Kidney (tissue), 22 donors: ENCODE measurements at places on chromosomes 1 and 21.
A peak's percentile ranks its signal among the peaks of the same experiment; 100 is the strongest.

DNA sequence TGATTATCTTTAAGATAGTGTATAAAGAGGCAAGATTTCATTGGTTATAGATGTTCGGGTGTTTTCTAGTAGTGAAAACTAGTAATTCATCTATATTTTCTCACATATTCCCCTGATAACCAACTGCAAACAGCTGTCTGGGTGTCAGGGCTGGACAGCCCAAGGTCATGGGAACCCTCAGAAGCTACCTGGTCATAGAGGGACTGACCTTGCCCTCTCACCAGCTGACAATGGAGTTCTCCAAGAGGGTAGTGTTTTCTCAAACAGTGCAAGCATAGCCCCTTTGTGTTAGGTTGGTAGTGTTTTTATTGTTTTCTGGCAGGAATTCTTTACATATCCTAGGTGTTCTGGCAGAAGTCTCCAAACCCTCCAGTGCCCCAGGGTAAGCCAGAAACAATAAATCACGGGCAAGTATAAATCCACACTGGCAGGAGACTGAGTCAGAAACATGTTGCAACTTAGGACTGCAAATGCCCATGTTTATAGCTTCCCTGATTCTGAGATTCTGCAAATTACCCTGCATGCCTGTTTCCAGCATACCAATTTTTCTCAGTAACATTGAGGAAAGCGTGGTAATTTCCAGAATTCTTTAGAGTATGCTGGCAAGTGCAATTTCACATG lies 82.8 kb upstream of the ATP1A1 start:
- no peak overlapping the region for H3K4me3 ChIP-seq
- no peak for DNase-seq
- no peaks in the 10 kb centered on the region for H3K27me3 ChIP-seq
- H3K27ac ChIP-seq: no peak overlapping the region

DNA sequence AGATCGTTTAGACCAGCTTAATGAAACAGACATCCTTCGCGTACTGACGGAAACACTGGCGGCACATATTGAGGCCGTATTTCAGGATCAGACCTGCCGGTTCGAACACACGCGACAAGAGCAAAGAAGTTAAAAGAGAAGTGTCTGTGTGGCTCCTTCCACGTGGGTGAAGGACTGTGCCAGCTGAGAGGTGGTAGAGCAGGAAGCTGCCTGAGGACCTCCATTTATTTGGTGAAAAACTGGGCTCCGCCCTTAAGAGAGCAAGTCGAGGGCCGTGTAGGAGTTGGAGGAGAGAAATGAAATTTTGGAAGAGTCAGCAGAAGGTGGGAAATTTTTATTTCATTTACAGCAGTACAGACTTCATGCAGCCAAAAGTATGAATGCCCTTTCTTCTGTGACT lies 38.8 kb upstream of the ADORA3 start:
- H3K4me1 ChIP-seq: no peaks in the 10 kb centered on the region
- no peak for DNase-seq
- no peaks in the 10 kb centered on the region for H3K36me3 ChIP-seq
- H3K27me3 ChIP-seq: no peaks in the 10 kb centered on the region
- H3K27ac ChIP-seq: no peak overlapping the region

- H3K4me3 ChIP-seq: no peak overlapping the region
- no peaks in the 10 kb centered on the region for H3K36me3 ChIP-seq
- H3K27ac ChIP-seq: no peak overlapping the region
- no peaks in the 10 kb centered on the region for H3K4me1 ChIP-seq
- peak; percentile 15 for DNase-seq
These were observed 114.5 kb upstream of the KCNK2 start for GRCh38 chr1:214967865-214968575.

GRCh38 chr1:157646144-157646543 lies 48.3 kb upstream of the FCRL4 start:
- no peak overlapping the region for H3K27ac ChIP-seq
- no peak for DNase-seq
- no peaks in the 10 kb centered on the region for H3K4me1 ChIP-seq

DNA sequence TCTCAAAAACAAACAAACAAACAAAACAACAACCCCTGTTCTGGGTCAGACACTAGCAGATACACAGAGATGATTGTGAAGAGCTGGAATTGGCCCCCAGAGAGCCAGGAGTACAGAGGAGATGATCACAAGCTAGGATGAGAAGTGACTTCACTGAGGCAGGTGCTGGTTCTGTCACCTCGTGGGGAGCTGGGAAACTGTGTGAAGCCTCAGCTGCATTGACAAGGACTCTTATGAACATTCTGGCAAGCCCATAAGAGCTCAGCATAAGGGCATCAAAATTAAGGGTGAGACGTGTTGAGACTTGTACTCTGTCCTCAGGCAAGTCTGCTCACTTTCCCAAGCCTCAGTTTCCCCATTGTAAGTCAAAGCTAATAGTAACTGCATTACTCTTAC lies 14.7 kb upstream of the PTP4A2 start:
- no peaks in the 10 kb centered on the region for H3K36me3 ChIP-seq
- H3K27me3 ChIP-seq: no peaks in the 10 kb centered on the region
- H3K4me1 ChIP-seq: peaks cover 9% of the 10 kb centered on the region
- H3K27ac ChIP-seq: no peak overlapping the region

- no peak overlapping the region for H3K4me3 ChIP-seq
- no peak for DNase-seq
- no peaks in the 10 kb centered on the region for H3K27me3 ChIP-seq
- no peaks in the 10 kb centered on the region for H3K36me3 ChIP-seq
- no peak overlapping the region for H3K27ac ChIP-seq
- H3K4me1 ChIP-seq: no peaks in the 10 kb centered on the region
These were observed 306.8 kb upstream of the FMN2 start for GRCh38 chr1:239784896-239785295.

DNA sequence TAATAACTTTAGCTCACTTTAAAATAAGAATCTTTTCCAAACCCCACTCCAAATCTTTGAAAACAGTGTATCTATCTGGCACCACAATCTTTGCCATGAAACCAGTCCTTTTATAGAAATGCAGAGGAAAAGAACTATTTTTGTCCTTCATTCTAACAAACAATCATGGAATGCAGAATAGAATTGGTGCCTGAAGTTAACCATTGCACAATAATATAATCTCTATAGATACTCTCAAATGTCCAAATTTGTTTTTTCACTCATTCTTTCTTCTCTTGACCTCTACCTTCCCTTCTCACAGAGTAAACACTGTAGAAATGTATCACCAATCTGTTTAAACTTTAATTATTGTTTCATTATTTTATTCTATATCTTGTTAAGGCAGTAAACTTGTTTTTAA lies 34.8 kb downstream of the TTLL7 start:
- H3K27me3 ChIP-seq: no peaks in the 10 kb centered on the region
- H3K36me3 ChIP-seq: no peaks in the 10 kb centered on the region
- no peak for DNase-seq
- H3K4me3 ChIP-seq: no peak overlapping the region
- H3K4me1 ChIP-seq: no peaks in the 10 kb centered on the region

DNA sequence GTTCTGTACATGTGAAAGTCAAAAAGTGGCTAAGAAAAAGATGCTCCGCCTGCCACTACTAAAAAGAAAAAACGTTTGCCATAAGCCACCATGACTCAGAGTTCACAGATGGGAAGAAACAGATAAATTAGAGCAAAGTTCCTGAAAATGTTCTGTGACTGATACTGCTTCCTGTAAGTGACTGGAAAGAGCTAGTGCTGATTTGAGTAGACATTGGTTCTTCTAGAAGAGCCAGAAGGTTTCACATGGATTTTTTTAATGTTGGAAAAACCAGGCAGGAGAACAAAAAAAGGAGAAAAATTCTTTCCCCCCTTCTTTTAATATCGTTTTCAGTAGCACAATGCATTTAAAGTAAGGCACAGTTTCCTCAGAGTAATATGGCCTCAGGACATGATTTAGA lies 221.4 kb downstream of the HLX start:
- no peaks in the 10 kb centered on the region for H3K27me3 ChIP-seq
- H3K4me3 ChIP-seq: no peak overlapping the region
- peaks cover 10% of the 10 kb centered on the region for H3K4me1 ChIP-seq
- H3K27ac ChIP-seq: no peak overlapping the region
- no peak for DNase-seq

- DNase-seq: no peak
- H3K27ac ChIP-seq: no peak overlapping the region
- no peak overlapping the region for H3K4me3 ChIP-seq
- no peaks in the 10 kb centered on the region for H3K36me3 ChIP-seq
- peaks cover 3% of the 10 kb centered on the region for H3K4me1 ChIP-seq
These were observed 56.7 kb downstream of the PRDM2 start for GRCh38 chr1:13756557-13757315.

DNA sequence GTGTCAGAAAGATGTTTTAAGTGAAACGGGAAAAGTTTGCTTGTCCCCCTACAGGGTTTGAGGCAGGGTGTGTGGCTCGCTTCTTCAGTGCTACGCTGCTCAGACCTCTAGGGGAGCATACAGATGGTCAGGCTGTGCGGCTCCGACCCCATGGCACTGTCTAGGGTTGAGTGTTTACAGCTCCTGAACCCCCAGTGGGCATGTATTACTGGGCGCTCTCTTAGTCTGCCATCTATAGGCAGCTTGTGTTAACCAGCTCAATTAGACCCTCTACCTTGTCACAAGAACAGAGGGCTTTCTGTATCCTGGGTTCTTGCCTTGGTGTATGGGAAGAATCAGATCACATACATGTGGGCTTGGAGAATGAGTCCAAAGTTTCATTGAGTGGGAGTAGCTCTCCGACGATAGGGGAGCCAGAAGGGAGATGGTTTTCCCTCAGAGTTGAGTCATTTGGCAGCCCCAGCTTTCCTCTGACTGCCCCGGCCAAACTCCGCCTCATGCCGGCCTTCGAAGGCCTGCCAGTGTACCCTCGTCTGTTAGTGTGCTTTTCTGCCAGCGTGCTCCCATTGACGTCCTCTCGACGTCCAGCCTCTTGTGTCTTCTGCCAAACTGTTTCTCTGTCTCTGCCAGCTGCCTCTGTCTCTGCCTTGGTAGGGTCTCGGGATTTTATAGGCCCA lies 38.6 kb upstream of the ADGRL4 start:
- no peaks in the 10 kb centered on the region for H3K27me3 ChIP-seq
- no peaks in the 10 kb centered on the region for H3K4me1 ChIP-seq
- no peaks in the 10 kb centered on the region for H3K36me3 ChIP-seq
- DNase-seq: no peak

DNA sequence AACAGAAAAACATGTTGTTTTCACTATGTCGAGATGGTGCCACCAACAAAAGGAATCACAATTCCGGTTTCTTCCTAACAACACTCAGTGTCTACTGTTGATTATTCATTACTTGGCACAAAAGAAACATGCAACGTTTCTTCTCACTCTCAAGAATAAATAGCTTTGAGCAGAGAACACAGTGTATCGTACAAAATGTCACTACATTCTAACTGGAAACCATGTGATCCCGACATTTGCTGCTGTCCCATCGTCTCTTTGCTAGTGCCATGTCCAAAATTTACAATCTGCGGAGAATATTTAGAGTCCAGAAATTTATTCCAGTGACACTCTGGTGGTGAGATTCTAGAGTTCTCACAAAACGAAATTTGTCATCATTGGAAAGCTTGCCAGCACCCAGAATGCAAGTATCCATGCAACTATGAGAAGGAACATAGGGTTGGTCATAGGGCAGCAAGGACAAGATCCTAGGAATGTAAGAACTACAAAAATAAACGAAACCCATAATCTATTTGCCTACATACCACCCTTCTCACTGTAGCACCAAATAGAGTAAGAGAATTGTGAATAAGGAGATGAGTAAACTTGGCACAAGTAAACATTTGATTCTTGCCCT lies 505.1 kb downstream of the LTN1 start:
- H3K27me3 ChIP-seq: no peaks in the 10 kb centered on the region
- H3K36me3 ChIP-seq: no peaks in the 10 kb centered on the region
- no peak overlapping the region for H3K4me3 ChIP-seq

DNA sequence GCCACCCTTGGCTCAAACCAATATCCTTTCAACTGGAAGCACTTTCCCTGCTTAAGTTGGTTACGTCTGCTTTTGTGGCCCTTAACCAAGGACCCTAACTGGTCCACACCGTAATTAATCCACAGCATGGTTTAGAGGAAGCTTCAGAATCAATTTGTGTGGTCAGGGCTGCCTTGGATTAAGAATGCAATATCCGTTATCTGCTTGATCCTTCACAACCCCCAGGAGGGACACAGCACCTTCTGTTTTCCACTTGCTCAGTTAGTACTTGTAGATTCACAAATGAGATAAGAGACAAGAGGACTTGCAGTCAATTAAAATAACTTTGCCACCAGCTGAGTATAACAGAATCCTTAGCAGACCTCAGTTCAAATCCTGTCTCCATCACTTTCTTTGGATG lies 56.9 kb upstream of the LRP8 start:
- DNase-seq: no peak
- no peak overlapping the region for H3K4me3 ChIP-seq
- no peaks in the 10 kb centered on the region for H3K27me3 ChIP-seq
- H3K27ac ChIP-seq: no peak overlapping the region
- no peaks in the 10 kb centered on the region for H3K4me1 ChIP-seq

GRCh38 chr1:42962641-42963377 lies 4.1 kb upstream of the SLC2A1 start:
- no peak overlapping the region for H3K4me3 ChIP-seq
- H3K27me3 ChIP-seq: no peaks in the 10 kb centered on the region
- peak overlapping the region; percentile 17 for H3K27ac ChIP-seq
- no peaks in the 10 kb centered on the region for H3K36me3 ChIP-seq
- DNase-seq: peak; percentile 88

GRCh38 chr1:216820345-216820744 lies 97.1 kb upstream of the ESRRG start:
- H3K4me1 ChIP-seq: peaks cover 10% of the 10 kb centered on the region
- no peak for DNase-seq
- no peaks in the 10 kb centered on the region for H3K27me3 ChIP-seq
- H3K36me3 ChIP-seq: no peaks in the 10 kb centered on the region

GRCh38 chr1:59364037-59364436 lies 67.1 kb downstream of the FGGY start:
- H3K4me1 ChIP-seq: peaks cover 3% of the 10 kb centered on the region
- no peaks in the 10 kb centered on the region for H3K27me3 ChIP-seq
- no peak for DNase-seq

GRCh38 chr1:61864489-61864888 lies 122.2 kb downstream of the PATJ start:
- H3K36me3 ChIP-seq: peaks cover 26% of the 10 kb centered on the region
- DNase-seq: no peak
- no peaks in the 10 kb centered on the region for H3K4me1 ChIP-seq
- H3K27ac ChIP-seq: no peak overlapping the region
- H3K27me3 ChIP-seq: no peaks in the 10 kb centered on the region

GRCh38 chr1:158952416-158952815 lies 21.1 kb downstream of the PYHIN1 start:
- no peaks in the 10 kb centered on the region for H3K4me1 ChIP-seq
- no peaks in the 10 kb centered on the region for H3K36me3 ChIP-seq
- no peak overlapping the region for H3K4me3 ChIP-seq
- no peak for DNase-seq

GRCh38 chr1:53620061-53620855 lies 118.7 kb downstream of the GLIS1 start:
- H3K27ac ChIP-seq: no peak overlapping the region
- no peak overlapping the region for H3K4me3 ChIP-seq
- H3K4me1 ChIP-seq: no peaks in the 10 kb centered on the region
- no peaks in the 10 kb centered on the region for H3K27me3 ChIP-seq

DNA sequence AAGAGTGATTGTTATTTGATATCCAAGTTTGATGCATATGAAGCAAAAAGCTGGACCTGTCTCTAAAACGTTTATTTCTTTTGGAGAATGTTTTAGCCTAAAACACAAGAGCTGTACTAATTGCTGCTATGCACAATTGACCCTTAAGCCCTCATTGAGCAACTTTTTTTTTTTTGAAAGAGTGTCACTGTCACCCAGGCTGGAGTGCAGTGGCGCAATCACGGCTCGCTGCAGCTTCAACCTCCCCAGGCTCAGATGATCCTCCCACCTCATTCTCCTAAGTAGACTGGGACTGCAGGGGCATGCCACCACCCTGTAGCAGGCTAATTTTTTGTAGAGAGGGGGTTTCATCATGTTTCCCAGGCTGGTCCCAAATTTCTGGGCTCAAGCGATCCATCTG lies 129.1 kb downstream of the PIK3R3 start:
- peaks cover 8% of the 10 kb centered on the region for H3K36me3 ChIP-seq
- H3K4me1 ChIP-seq: no peaks in the 10 kb centered on the region
- no peak for DNase-seq
